ENCODE measurements at places on chromosomes 3 and 15. TPM values are rescaled to one million over a fixed set of nuclear protein-coding genes. Genes with fewer than 3 reads are reported as not detected.

Gene IGSF10
- not detected for polyA plus RNA-seq

Gene SAMMSON
- polyA plus RNA-seq, result not detected

Gene KIF7
- 0.85 TPM for polyA plus RNA-seq

Gene CLDN16
- not detected for polyA plus RNA-seq

Gene GPR149
- polyA plus RNA-seq, result not detected

Gene ASB7
- polyA plus RNA-seq, result 5.6 TPM

Gene AMIGO3
- polyA plus RNA-seq, result not detected

Gene ALDH1A3
- 37.4 TPM for polyA plus RNA-seq

Gene SLC2A2
- 0.09 TPM for polyA plus RNA-seq

Gene ARNT2
- polyA plus RNA-seq, result 6.2 TPM

Gene SHF
- polyA plus RNA-seq, result 0.87 TPM

Gene A4GNT
- polyA plus RNA-seq, result not detected

Gene TGM4
- polyA plus RNA-seq, result not detected

Gene UTS2B
- polyA plus RNA-seq, result 4.6 TPM

Gene DAZL
- polyA plus RNA-seq, result not detected

Gene TGFBR2
- 1.2 TPM for polyA plus RNA-seq

Gene FGD5
- polyA plus RNA-seq, result 0.09 TPM

Gene IGF2BP2
- polyA plus RNA-seq, result not detected

Gene GHSR
- polyA plus RNA-seq, result not detected

Gene MEGF11
- 1.1 TPM for polyA plus RNA-seq

Gene RAB5A
- 103 TPM for polyA plus RNA-seq

Gene OSTN
- polyA plus RNA-seq, result 1.7 TPM

Gene TIGIT
- not detected for polyA plus RNA-seq

Gene PP2D1
- not detected for polyA plus RNA-seq
